ENCODE measurements at places on chromosomes 11 and 22. TPM values are rescaled to one million over a fixed set of nuclear protein-coding genes. Genes with fewer than 3 reads are reported as not detected.

GRCh38 chr11:94924612-94925011, 48.7 kb downstream of the CWC15 start:
- DNase-seq: no peak

DNA sequence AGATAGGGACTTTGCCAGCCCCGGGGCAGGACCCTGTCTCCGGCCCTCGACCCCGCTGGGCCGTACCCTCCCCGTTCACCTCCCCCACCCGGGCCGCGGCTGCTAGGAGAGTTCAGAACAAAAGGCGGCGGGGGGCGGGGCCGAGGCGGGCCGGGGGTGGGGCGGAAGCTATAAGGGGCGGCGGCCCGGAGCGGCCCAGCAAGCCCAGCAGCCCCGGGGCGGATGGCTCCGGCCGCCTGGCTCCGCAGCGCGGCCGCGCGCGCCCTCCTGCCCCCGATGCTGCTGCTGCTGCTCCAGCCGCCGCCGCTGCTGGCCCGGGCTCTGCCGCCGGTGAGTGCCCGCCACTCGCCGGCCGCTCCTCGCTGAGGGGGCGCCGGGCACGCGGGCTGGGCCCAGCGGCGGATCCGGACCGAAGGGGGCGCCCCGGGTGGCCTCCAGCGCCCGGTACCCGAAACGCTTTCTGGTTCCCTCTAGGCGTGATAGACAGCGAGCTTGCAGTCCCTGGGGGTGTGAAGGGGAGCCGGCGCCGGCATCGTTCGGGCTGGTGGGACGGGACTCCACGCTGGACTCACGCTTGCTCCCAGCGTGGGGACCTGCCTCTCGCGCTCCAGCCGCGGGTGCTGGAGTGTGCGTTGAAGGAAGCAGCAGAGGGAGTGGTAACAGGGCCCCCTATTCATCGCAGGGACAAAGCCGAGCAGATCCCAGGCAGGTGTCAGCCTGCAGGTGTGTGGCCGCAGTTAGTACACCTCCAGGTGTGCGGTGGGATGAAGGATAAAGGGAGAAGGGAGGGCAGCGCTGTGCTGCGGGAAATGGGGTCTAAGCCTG, at the start of gene MMP11:
TSS of gene MMP11 (plus strand) at position 201 of the 825 bp plus-strand sequence. CDS start at position 223, 22 bp downstream.
- peak; percentile 47 for DNase-seq

DNA sequence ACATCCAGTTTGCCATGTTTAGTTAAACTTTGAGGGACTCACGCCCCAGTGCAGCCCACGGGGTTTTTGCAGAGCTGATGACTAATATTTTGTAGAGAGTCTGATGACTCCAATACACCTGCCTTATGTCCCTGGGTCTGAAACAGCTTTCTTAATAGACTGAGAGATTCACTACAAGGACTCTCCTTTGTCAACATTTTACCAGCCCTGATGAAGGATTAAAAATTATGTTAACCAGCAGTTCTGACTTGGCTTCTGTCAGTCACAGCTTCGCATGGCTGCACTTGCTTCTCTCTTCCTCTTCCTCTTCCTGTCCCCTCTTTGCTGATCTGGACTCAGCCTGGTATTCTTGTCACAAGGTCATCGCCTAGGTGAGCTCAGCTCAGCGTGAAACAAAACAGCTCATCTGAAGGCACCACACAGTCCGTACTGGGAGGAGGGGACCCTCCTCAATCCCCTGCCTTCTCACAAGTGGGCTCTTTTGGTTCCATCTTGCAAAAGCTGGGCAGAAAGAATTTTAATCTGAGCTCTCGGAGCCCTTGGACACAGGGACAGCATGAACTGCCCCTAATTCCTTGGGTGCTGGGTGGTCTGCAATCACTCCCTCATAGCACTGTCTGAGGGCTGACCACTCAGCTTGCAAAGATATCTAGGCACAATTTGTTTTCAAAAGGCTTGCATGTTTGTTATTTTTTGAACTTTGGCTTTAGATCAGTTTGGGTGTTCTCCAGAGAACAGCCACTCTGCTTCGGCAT, 38.1 kb upstream of the POU2AF1 start:
- no peak for DNase-seq

GRCh38 chr11:26025676-26026075, 306.3 kb upstream of the ANO3 start:
- no peak for DNase-seq

GRCh38 chr11:2533587-2534133, 88.9 kb downstream of the KCNQ1 start:
- DNase-seq: peak; percentile 71

DNA sequence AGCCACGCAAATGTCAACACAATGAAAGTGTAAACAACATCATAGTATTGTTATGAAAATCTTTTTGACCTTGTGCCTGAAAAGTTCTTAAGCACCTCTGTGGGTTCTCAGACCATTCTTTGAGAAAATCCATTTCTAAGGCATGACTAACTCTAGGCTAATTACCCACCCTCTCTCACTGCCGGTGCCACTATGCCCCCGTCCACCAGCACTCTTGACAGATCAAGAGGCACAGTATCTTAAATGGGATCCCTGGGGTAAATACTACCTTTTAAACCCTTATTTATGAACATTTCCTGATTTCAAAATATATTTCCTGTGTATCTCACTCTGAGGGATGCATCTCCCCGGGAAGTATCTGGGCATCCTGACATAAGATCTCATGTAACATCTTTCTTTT, 607.5 kb downstream of the METTL15 start:
- no peak for DNase-seq

DNA sequence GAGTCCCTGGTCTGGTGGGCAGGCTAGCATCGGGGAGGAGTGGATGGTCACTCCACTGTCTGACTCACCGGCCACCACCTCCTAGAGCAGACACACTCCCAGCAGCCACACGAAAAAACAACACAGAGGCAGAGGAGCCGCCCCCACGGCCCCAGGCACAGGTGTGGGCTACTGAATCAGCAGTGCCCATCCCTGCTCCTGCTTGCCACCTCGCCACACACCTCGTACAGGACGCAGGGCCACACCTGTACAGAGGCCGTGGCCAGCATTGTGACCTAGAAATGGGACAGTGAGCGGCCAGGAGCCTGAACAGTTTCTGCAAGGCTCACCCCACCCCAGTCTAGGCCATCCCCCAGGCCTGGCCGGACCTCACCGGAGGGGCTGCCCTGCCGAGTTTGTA, 14.0 kb downstream of the TRIM29 start:
- no peak for DNase-seq

DNA sequence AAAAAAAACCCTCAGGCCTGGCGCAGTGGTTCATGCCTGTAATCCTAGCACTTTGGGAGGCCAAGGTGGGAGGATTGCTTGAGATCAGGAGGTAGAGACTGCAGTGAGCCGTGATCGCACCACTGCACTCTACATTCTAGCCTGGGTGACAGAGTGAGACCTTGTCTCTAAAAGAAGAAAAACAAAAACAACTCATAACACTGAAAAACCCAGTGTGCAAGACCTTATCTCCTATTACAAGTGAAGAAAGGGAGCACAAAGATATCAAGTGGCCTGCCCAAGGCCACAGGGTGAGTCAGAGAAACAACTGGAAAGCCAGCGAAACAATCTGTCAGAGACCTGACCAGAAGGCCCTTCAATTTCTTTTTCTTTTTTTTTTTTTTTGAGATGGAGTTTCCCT, 2.5 kb downstream of the TXN2 start:
- no peak for DNase-seq

- peak; percentile 83 for DNase-seq
Observed at GRCh38 chr11:61815790-61816735, 740 bp downstream of the FADS1 start.

DNA sequence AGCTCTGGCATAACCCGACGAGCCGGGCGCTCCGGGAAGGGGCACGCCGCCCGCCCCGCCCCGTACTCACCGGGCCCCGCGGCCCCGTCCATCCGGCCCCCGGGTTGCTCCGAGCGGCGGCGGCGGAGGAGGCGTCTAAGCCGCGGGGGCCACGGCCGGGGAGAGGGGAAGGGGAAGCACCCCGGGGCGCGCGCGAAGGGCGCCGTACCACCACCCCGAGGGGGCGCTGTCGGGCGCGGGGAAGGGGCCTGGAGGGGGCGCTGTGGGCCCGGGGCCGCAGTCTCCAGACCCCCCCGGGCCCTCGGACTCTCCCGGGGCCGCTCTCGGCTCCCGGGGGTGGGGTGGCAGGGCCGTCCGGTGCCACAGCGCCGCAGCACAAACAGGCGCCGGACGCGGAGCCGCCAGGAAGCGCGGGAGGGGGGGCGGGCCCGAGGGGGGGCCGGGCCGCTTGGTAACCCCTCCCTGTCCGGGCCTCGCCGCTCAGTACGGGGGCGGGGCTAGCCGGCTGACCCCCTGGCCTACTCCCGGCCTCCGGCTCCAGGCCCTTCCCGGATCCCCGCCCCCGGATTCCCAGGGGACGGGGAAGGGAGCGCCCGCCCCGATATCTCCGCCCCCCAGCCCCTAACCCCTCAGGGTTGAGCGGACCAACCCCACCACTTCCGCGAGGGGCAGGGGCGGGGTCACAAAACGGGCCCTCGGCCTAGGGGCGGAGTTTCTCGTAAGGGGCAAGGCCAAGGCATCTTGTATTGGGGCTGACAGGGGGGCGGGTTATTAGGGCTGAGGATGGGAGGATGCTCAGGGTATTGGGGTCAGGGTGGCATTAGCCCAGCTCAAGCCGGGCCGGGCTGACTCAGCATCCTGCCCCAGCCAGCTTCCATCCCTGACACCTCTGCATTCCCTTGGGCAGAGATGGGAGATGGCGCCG, at the start of the genes EML3 and ROM1:
TSS of gene EML3 (minus strand) at position 410 of the 925 bp plus-strand sequence. CDS start at position 92, 318 bp downstream.
TSS of gene ROM1 (plus strand) at position 892 of the 925 bp plus-strand sequence. CDS start at position 917, 25 bp downstream.
- peak; percentile 96 for DNase-seq

- no peak for DNase-seq
Observed at GRCh38 chr11:68741463-68741862, 9.9 kb downstream of the TESMIN start.

GRCh38 chr11:121870206-121871045, 245.6 kb downstream of the BLID start:
- no peak for DNase-seq

- no peak for DNase-seq
Observed at GRCh38 chr11:2808850-2809846, 76.4 kb downstream of the CDKN1C start.

DNA sequence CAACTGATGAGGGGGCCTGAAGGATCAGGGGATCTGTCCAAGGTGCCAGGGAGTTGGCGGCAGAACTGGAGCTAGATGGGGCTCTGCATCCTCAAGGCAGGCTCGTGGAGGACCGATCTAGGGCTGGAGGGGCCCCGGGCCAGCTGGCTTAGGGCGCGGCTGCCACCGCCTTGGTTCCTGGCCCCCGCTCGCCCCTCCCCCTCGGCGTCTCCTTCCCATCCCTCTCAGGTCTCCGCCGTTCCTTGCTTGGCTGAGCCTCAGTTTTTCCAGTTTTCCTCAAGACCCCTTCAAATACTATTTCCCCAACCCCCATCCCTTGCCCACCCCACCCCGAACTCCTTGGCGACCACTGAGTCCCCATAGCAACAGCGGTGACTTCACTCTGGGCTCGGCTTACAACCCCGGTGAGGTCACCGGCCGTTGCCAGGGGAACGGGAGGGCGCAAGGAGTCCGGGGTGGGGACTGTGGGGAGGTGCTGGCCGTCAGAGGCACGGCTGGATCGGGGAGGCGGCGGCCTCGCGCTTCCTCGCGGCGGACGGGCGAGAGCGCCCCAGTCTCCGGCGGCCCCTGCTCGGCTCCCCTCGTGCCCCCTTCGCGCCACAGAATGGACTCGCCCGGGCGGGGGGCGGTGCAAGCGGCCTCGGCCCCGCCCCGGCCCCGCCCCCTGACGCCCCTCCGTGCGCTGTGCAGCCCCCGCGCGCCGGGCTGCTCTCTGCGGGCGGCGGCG, 7.5 kb downstream of the FREY1 start:
- DNase-seq: peak; percentile 90

DNA sequence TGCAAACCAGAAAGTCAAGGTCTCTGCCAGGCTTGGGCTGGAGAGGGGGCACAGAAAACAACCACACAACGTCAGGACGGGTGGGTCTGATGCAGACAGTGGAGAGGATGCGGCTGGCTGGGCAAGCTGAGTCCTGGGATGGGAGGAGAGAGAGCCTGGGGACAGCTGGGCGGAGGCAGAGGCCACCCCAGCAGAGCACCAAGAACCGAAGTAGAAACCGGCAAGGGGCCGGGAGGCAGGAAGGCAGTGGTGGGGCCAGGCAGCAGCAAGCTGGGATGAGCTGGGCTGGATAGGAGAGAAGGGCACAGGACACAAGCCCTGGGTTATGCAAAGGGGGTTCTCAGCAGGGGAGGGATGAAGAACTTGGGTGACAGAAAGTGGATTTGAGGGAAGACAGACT, 188.2 kb downstream of the SHANK2 start:
- DNase-seq: no peak

GRCh38 chr11:112631333-112631732, 329.9 kb upstream of the NCAM1 start:
- DNase-seq: no peak

DNA sequence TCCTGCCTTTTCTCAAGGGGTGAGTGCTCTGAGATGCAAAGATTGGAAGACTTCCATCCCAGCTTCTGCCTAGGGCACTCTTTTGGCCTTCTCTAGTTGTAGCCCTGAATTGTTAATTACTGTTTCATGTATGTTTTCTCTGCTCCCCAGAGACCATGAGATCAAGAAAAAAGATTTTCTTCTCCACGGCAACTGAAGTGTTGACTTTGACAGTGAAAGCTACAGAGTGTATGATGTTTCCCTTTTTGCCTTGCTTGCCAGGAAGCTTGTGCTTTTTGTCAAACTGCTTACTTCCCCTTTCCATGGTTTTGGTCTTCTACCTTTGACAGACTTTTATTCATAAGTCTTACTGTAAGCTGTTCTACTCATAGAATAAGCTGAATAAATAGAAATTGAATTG, 23.3 kb upstream of the EIF3D start:
- no peak for DNase-seq

- peak; percentile 96 for DNase-seq
Observed at GRCh38 chr22:37633625-37634416, 5.6 kb upstream of the SH3BP1 start.

DNA sequence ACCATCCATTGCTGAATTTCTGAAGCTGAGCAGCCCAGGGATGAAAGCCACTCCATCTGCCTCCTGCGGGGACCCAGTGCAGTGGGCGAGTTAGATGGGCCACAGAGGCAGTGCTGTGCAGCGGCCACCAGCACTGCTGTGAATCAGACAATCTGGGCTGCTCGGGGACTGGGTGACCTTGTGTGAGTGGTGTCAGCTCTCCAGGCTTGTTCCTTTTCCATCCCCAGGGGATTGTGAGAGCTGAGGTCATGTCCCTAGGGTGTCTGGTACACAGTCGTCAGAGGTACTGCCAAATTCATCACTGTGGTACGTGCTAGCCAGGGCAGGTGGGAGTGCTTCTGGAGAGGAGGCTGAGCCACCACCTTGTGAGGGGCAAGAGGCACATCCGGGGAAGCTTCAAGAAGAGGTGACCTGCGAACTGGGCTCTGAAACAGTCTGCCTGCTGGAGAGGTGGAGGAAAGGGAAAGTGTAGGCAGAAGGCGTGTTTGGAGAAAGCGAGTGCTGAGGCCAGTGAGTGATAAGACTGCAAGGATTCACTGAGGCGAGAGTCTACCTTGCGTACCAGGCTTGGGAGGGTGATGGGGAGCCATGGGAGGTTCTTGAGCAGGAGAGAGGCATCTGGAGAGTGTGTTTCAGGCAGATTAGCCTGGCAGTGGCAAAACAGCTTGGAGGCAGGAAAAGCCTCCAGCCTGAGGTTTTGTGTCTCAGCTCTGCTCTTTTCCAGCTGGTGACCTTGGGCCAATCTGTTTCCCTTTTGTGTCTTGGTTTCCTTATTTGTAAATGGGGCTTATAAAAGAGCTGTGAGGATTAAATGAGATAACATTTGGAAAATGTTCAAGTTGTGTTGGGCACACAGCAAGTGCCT, 22.7 kb downstream of the CACNA1I start:
- no peak for DNase-seq

MEI1 gene
- total RNA-seq: not detected

POU2AF2 gene
- total RNA-seq: not detected

MS4A4A gene
- not detected for total RNA-seq

UCP3 gene
- total RNA-seq: not detected

CPT1B gene
- total RNA-seq: 9.9 TPM

MYO7A gene
- total RNA-seq: not detected

HMOX1 gene
- 36.1 TPM for total RNA-seq

OR4A16 gene
- not detected for total RNA-seq
